ENCODE measurements at places on chromosomes 7 and 10.

DNA sequence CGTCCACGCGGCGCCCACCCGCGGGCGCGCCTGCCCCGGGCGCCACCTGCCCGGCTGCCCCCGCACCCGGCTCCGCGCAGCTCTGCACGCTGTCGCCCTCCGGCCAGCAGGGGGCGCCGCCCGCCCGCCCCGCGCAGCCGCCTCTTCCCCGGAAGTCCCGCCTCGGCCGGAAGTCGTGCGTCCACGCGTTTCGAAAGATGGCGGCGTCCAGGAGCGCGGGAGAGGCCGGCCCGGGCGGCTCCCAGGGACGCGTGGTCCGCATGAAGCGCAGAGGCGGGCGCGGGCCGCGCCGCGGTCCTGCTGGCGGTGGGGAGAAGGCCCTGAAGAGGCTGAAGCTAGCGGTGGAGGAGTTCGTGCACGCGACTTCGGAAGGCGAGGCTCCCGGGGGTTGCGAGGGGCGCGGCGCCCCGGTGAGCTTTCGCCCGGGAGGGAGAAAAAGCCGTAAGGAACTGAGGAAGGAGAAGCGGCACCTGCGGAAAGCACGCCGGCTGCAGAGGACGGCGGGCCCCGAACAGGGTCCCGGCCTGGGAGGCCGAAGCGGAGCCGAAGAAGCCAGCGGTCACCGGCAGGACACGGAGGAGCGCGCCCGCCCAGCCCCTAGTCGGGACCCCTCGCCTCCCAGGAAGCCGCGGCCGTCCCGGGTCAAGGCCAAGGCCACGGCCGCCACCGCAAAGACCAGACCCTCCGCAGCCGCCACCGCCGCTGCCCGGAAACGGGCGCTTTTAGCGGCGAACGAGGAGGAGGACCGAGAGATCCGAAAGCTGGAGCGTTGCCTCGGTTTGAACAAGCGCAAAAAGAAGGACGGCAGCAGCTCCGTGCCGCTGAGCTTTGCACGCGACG is at the start of gene NOM1:
TSS of gene NOM1 (plus strand) at position 172 of the 840 bp plus-strand sequence. CDS start at position 198, 26 bp downstream.
- peak; percentile 84 for DNase-seq

DNA sequence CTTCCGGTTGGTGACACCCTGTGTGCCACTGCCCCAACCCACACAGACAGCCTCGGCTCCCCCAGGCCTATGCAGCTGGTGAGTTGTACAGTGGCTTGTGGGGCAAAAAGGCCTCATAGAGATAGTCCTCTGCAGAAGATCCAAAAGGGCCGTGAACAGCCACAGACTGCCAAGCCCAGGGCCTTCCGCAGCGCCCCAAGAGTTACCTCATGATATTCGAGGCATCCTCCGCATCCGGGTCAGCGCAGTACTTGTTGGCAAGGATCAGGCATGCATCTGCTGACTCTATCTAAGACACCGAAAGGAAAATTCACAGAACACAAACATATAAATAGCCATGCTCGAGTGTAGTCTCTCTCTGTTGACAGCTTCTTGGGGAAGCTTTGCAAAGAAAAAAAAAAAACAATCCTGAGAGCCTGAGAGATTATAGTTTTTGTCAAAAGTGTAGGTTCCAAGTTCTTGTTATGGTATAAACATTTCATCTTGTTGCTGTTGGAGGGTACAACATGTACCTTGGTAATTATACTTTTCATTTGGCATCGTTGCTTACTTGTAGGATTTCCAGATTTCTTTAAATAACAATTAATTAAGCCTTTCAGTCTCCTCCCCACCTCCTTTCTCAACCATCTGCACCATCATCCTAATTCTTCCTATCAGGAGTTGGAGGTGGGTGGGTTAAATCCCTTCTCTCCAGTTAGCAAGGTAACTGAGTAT is 553.0 kb downstream of the KCNMA1 start:
- DNase-seq = no peak

DNA sequence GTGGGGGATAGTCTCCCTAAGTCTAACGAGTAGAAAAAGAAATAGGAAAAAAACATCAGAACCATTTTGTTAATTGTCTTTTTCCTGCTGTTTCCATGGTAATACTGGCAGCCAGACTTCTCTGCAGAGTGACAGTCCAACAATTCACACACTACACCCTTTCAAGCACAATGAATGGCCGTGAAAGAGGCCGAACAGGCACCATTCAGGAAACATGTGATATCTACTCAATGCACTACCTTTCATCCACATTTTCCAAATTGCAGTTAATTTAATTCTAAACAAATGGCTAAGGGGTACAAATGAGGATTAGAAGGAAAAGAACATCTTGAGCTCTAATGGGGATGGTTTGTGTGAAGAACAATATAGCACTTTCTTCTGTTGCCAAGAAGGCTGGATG is 358.5 kb upstream of the ANKRD30A start:
- no peak for DNase-seq

- no peak for DNase-seq
These were observed 105.3 kb downstream of the ARHGAP12 start for GRCh38 chr10:31823358-31823757.

- DNase-seq = no peak
These were observed 146.0 kb downstream of the TNS3 start for GRCh38 chr7:47435889-47436312.

GRCh38 chr10:28545967-28546644 is 13.2 kb downstream of the WAC start:
- no peak for DNase-seq

Data from activated naive CD4-positive, alpha-beta T cell (primary cell).